ENCODE measurements at places on chromosomes 16 and 17. TPM values are rescaled to one million over a fixed set of nuclear protein-coding genes. Genes with fewer than 3 reads are reported as not detected.
A peak's percentile ranks its signal among the peaks of the same experiment; 100 is the strongest.

DNA sequence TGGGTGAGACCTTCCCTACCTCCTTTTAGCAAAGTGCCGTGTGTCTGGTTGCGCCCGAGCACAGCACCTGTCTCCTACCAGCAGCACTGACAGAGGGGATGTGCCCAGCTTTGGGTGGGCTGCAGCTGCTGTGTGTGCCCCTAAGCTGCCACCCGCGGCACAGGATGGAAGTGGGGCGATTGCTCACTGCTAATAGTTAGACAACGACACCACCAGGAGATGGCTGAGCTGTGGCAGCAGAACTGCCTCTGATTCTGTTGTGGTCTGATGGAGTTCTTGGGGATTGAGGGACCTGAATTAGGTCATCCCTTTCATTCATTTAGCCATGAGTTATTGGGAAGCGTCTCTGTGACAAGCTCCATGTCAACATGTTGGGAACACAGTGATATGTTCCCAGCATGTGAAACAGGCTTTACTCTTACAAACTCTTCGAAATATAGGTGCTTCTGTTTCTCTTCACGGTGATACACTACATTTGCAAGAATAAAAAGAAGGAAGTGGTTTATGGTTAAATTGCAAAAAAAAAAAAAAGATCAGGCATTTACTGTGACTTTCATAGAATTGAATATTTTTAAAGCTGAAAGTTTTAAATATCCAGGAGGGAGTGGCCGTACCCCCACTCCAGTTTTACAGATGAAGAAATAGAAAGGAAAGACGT is 184.4 kb downstream of the MAF start:
- DNase-seq = no peak

GRCh38 chr17:27422601-27423000 is 33.6 kb upstream of the KSR1 start:
- no peak for DNase-seq

GRCh38 chr16:50627419-50627818 is 53.7 kb downstream of the SNX20 start:
- DNase-seq = no peak

DNA sequence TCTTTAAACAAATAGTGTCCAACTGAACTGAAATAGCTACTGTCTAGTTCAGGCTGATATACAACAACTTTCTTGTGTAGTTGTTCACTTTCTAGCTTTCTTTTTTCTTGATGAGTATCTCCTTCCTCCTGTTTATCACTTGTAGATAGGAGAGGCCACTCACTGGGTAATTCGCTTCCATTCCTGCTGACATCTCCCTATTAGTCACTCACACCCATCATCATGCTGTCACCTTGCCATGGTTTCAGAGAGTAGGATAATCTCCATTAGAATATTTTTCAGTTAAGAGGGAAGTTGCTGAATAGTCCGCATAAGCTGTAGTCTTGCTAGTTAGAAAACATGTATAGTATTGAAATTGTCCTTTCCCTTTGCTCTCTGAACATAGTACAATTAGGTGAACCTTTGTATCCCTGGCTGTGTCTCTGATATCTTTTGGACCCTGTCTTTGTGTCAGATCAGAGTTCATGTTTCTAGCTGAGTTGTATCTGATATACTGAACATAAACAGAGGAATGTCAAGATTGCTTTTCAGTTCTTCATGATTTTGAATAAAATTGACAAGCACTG is 64.4 kb upstream of the RASL10B start:
- DNase-seq = no peak

DNA sequence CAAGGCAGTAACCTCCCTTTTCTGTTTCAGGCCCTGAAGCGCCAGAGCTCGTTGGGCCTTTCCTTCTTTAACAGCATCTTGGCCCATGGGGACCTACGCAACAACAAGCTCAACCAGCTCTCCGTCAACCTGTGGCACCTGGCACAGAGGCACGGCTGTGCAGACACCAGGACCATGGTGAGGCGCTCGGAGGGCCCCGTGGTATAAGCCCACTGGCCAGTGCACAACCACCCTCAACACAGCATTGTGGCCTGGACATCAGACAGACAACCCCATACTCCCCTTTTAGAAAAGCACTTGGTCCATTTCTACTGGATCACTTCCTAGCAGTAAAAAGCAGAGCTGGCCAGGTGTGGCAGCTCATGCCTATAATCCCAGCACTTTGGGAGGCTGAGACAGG is 18.6 kb downstream of the KNOP1 start:
- no peak for DNase-seq

DNA sequence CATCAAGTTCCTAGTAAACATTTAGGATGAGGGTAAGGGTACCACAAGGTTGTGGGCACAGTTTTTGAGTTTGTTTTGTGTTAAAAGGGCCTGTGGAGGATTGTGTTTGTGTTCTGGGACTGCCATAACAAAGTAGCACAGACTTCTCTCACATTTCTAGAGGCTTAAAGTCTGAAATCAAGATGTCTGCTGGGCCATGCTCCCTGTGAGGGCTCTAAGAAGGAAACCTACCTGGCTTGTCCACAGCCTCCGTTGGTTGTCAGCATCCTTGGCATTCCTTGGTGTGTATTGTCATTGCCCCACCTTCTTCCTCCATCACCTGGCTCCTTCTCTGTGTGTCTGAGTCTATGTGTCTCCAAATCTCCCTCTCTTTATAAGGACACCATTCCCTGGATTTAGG is 808.1 kb upstream of the RBFOX1 start:
- no peak for DNase-seq

DNA sequence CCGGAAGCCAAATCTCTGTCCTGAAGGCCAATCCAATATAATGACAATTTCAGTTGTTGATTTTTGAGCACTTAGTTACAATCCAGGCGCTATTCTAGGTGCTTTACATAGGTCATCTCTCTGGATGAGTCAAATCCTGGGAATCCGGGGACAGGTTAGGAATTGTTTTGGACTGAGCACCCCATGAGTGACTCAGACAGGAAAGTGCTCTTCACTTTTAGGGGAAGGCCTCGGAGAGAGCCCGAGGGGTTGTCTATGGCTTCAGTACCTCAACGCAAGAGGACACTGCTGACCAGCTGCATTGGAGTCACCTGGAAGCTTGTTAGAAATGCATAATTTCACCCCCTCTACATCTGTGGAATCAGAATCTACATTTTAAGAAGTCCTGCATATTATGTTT is 108.8 kb downstream of the IRX5 start:
- DNase-seq = peak; percentile 16

DNA sequence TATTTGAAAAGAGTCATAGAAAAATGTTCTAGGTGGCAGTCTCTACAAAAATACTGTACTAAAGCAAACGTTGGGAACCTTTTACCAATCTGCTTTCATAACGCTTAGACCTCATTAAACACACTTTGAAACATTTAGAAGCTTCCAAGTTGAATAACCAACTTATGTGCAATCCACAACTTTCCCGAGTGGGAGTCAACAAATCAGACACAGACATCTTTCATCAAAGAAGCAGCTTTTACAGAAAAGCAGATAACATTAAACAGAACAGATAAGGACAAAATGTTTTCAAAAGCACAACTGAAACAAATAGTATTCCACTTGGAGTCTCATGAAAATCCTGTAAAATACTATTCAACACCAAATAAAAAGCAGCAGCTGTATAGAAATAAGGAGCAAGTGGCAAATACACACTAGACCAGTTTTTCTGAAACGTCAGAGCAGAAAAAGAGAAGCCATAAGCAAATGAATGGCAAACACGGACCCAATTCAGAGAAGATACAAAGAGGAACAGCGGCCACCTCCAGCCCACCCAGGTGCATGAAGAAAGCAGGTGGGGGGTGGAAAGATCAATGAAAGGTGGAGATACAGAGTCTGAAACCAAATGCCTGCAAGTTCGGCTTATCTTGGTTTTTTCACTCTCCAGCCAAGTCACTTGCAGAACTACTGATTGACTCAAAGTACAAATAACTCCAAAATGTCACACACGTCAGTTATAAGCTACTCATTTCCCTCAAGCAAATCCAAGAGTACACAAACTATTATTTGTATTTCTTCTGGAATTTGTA is 18.4 kb upstream of the FBF1 start:
- DNase-seq = no peak

GRCh38 chr16:78147911-78148401 is 48.5 kb downstream of the WWOX start:
- no peak for DNase-seq

DNA sequence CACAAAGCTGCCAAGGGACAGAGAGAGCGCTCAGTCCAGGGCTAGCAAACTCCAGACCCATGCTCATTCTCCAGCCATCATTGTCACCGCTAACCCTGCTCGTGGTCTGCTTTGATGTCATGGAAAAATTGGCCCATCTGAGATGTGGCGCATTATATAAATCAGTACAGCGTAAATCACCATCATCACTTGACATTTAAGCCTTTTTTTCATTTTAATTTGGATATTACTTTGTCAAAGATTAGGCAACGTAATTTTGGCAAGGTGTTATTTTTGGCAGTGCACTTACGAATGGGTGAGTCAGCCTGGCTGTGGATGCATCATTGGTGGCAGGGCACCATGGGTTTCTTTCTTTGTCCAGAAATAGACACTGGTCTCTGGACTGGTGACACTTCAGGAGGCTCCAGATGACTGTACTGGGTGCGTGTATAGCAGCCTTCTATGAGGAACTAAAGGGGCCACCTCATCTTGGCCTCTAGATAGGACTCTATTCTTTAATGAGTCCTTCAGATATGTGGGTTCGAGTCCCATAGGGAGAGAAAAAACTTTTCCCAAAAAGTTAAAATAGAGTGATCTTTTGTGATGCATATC is 166.3 kb downstream of the MSI2 start:
- DNase-seq = no peak

- DNase-seq = no peak
Observed at GRCh38 chr16:47304563-47304962, 156.3 kb downstream of the ITFG1 start.

The CCL16 gene
- not detected for total RNA-seq

The SPAG9 gene
- 92.6 TPM for total RNA-seq

The PRRT2 gene
- total RNA-seq = 20.4 TPM

The C17orf78 gene
- not detected for total RNA-seq
